Stimulated activated CD8-positive, alpha-beta memory T cell treated with anti-CD3 and anti-CD28 coated beads, Interleukin-2, amount 100 ng/mL, for 1 hour (primary cell): ENCODE measurements at places on chromosomes 2 and 18.

DNA sequence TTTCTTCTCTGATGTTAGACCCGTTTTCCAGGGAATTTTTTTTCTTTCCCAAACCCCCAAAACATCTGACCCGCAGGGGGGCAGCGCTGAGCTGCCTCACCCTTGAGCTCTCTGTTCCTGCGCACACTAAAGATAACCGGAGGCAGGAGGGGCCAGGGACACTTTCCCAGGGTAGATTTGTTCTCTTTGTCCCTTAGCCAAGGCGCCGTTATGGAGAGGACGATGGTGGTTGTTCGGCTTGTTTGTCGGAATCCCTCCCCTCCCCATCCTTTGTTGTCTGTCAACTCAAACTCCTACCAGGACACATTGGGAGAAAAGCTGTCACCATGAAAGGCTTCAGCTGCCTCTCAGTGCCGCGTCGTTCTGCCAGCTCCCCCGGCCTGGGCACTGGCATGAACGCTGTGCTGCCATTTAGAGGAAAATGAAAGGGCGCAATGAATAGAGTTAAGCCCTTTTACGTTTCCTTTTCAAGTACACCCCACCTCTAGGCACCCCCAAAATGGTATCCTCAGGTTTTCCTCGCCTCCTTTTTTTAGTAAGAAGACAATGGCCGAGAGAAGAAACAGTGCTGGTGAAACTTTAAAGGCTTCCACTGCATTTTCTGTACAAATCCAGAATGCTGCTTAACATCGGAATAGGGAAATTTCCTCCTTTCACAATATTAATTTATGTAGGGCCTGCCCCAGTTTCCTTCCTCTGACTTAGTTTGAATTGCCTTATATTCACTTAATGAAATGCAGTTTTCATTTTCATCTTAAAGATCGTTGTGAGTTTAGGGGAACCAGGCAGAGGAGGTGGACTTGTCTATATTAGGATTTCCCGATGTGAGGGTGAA is 62.1 kb downstream of the RND3 start:
- DNase-seq = no peak

DNA sequence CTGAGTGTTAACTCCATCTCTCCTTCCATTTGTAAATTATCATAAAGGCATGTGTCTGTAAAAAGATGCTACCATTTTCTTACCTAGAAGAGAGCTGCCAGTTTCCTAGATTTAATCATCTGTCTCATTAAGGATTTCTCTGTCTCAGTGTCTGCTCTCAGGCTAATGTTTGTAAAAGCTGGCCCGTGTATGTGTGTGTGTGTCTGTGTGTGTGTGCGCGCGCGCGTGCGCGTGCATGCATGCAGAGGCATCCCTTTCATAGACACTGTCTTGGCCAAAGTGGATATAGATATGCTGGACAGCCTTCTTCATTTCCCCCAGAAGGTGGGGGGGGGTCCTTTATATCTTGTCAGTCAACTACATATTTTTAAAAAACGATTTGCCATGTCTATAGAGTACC is 18.9 kb downstream of the MGAT5 start:
- DNase-seq = no peak

- no peak for DNase-seq
These were observed 2.3 kb upstream of the KIF1A start for GRCh38 chr2:240822280-240822847.

DNA sequence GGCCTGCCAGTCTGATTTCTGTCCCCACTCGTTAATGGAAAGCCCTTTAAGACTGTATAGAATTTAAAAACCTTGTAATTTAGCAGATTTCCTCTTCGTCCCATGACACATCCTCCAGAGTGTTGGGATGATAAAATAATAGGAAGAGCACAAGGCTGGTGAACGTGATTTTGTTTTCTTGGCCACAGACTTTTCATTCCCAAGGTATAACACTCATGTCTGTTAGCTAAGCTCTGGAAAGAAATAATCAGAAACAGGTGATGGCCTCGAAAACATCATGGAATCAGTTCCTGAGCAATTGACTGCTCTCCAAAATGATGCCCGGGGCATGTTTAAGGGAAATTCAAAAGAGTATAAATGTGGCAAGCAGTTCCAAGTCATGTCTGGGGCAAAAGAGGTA is 337.8 kb upstream of the TCF4 start:
- no peak for DNase-seq
